NCI-H345 (cell line): ENCODE measurements at places on chromosomes 11 and 22.

DNA sequence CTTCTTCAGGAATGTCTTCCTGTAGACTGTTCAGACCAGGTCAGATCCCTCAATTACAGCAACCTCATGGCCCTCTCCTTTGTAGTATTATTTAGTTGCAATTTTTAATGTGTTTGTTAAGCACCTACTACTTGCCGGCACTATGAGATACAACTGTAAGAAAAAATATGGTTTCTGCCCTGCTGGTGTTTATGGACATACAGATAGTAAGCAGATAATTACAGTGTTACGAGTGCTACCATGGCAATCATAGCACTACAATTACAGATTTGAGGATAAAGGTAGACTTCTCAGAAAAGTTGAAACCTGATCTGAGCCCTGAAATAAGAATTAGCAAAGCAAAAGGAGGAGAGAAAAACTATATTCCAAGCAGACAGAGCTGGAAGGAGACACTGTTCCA lies 2.8 kb downstream of the LRRC51 start:
- no peak for DNase-seq

- DNase-seq: no peak
These were observed 1217.9 kb downstream of the LRRC4C start for GRCh38 chr11:40241524-40242051.

- no peak for DNase-seq
These were observed 49.7 kb downstream of the PANX1 start for GRCh38 chr11:94178331-94178730.

DNA sequence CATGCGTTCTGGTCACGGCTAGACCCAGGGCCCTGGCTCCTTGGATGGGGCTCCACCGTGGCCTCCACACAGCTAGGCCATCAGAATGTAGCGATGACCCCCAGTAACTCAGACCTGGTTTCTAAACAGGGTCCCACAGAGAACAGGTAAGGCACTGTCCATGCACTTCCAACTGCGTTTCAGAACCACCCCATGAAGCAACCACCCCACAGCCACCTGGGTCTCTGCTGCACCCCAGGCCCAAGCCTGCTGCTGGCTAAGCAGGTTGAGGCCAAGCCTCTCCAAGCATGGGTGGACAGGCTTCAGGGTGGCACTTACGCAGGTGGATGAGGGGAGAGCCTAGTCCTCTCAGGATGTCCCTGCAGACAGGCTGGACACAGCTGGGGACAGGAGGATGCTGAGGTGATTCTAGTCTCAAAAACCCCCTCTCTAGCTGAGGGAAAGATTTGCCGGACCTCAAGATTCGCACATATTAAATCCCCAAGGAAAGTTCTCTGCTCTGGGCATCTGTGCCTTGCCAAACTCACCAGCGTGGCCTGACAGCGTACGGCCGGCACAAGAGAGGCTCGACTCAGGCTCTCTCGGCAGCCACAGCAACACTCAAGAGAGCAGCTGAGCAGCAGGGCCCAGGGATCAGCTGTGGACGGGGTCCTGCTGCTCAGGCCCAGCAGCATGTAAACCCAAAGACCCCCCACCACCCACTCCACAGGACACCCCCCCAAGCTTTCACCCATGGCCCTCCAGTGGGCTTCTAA lies 141.6 kb downstream of the CRYBB2 start:
- no peak for DNase-seq

DNA sequence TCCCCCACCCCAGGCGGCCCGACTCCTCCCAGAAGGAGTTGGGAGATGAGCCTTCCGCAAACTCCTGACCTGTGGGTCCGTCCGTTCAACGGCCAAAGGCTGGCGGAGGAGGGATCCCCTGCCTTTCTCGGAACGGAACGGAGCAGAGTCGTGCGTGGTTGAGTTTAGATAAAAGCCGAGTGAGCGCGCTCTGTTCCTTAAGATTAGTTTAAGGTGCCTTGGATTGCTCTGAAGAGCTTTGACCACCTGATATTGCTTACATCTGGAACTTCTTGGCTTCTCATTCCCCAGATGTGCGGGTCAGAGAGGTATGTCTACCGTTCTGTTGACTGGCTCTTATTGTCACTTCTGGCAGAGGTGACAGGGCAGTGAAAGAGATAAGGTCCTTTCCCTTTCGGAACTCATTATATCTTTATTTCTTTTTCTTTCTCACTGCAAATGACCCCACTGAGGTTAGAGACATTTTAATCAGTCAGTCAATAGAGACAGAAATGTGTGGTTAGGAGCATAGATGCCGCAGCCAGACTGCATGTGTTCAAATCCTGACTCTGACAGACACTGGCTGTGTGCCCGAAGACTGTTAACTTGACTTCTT lies at the start of gene TRIM6:
Gene TRIM6, plus strand, starts transcription at position 31 of the 595 bp plus-strand sequence. Its CDS starts 261 bp downstream, at position 292.
- no peak for DNase-seq

DNA sequence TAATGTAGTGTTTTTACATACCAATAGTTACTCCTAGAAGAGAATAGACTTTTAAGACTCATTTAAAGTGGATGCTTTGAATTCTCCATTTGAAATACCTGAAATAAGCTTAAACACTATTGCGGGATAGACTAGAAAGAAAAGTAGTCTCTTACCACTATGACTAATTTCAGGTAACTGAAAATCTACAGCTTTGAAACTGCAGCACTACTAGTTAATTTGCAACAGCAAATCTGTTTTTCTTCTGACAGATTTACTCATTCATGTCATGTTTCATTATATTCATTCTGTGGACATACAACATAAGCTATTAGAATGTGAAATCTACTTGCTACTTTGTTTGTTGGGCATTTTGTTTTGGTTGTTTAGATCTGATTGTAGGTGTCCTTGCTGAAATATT lies 153.6 kb downstream of the MAML2 start:
- DNase-seq: no peak

DNA sequence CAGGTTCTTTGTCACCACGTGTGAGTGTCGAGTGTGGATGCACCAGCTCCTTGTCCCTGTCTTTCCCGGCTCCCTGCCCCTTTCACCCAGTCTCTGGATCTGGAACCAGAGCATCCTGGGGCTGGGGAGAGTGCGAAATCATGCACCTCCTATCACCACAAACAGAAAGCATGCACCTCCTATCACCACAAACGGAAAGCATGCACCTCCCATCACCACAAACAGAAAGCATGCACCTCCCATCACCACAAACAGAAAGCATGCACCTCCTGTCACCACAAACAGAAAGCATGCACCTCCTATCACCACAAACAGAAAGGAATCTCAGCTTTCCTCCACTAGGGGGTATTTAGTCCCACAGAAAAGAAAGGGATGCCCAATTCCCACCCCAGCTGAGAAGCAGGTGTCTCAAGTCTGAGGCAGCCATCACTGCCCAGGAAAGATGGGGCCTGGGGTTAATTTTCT lies 5.9 kb upstream of the GLB1L3 start:
- peak; percentile 35 for DNase-seq

DNA sequence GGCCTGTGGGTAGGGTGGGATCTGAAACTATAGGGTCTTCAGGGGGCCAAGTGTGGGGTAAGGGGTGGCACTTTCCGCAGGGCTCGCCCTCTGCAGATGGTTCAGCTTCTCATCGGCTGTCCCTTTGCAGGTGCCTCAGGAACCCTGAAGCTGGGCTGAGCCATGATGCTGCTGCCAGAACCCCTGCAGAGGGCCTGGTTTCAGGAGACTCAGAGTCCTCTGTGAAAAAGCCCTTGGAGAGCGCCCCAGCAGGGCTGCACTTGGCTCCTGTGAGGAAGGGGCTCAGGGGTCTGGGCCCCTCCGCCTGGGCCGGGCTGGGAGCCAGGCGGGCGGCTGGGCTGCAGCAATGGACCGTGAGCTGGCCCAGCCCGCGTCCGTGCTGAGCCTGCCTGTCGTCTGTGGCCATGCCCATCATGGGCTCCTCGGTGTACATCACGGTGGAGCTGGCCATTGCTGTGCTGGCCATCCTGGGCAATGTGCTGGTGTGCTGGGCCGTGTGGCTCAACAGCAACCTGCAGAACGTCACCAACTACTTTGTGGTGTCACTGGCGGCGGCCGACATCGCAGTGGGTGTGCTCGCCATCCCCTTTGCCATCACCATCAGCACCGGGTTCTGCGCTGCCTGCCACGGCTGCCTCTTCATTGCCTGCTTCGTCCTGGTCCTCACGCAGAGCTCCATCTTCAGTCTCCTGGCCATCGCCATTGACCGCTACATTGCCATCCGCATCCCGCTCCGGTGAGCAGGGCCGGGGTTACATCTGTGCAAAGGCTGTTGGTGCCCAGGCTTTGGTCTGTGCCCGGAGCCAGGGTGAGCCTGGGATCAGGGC lies 5.8 kb downstream of the ADORA2A start:
- no peak for DNase-seq

GRCh38 chr22:20571531-20572007 lies 64.2 kb downstream of the MED15 start:
- no peak for DNase-seq

GRCh38 chr11:63775191-63775590 lies 6.6 kb upstream of the ZFTA start:
- no peak for DNase-seq

- no peak for DNase-seq
These were observed 212.4 kb upstream of the SESN3 start for GRCh38 chr11:95443386-95443785.

GRCh38 chr11:57646799-57647303 lies 2.9 kb downstream of the YPEL4 start:
- no peak for DNase-seq

DNA sequence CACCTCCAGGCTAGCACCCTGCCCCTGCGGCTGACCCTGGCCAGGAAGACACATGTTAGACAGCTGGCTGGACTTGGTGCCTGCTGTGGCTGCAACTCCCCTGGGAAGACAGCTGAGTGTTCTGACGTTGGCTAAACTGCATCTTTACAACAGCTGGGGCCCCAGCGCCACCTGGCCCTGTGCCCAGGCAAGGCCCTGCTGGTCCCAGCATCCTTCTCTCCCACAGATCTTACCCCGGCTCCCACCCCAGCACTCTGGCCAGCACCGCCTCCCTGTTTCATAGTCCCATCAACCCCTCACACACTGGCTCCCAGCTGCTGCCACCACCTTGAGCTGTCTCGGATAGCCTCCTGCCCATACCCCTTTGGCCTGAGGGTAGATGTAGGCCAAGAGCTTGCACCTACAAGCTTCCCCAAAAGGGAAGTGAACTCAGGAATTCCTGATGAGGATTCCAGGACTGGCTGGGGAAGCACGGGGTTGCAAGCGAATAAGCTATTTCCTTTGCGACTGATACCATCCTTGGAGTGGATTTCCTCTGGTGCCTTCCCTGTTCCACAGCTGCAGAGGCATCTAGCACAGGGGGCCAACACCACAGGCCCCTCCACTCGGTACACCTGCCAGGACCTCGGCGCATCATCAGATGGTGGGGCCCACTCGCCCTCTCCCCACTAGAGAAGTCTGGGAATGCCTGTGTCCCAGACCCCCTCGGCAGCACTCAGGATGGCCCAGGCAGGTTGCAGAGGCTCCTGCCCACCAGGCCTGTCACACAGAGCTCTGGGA lies 28.5 kb downstream of the RSPH14 start:
- peak; percentile 81 for DNase-seq

DNA sequence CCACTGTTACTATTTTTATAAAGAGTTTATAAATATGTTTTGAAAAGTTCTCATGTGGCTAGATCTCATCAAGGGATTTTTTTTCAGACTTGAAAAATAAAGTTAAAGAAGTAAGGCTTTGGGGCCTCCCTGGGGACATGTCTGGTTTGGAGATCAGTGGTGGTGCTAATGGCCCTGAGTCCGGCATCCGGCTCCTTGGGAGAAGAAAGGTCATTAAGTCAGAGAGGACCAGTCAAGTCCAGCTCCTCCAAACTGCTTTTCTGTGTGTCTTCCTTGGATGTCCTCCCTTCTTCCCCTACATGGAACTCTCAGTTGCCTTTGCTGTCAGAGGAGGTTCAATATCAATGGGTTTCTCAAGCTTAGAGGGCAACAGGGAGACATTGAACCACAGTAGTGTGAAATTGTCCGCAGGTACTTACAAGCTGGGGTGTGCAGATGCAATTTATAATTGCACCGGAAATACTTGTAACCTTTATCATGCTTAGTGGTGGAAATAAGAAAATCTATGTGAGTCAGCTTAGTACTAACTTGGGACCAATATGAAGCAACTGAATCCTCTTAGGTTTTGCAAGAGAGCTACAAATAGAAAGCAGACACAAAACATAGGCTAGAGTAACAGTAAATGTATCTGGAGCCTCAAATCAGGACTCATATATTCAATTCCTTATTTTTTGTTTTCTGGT lies 144.3 kb downstream of the TEAD1 start:
- DNase-seq: no peak

GRCh38 chr22:47196881-47197772 lies 434.7 kb downstream of the TBC1D22A start:
- DNase-seq: no peak

GRCh38 chr11:118251858-118252652 lies at the start of gene MPZL3:
TSS of gene MPZL3 (minus strand) at chr11:118252365. CDS start at chr11:118252294, 71 bp downstream.
- DNase-seq: peak; percentile 96

- DNase-seq: no peak
These were observed 7.6 kb upstream of the OR52K2 start for GRCh38 chr11:4441515-4441914.

GRCh38 chr11:65557280-65558001 lies 718 bp downstream of the LTBP3 start:
- no peak for DNase-seq

DNA sequence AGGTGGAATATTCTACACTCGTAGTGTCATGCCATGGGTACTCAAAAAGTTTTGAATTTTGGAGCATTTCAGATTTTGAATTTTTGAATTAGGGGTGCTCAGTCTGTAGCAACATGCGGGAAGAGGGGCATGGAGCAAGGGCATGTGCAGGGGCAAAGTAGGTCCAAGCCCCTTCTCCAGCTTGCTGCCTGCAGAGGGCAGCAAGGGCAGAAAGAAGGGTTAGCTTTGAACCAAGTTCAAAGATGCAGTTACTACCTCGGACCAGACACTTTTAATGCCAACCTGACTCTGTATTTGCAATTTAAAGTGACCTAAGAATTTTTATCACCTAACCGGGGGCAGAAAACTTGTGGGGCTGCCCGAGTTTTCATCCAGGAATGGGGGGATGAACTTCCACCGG lies 68.2 kb downstream of the CD82 start:
- no peak for DNase-seq

DNA sequence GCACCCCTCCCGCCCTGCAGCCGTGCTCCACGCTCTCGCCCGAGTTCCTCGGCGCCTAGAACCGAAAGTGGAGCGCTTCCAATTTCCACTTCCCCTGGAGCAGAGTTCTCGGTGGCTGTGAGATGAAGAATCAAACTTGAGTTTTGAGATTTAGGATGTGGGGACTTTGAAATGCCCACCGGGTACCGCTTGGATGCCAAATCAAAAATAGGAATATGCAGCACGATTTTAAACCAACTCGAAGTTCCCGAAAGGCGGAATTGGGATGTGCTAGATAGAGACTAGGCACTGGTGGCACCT lies 569 bp downstream of the POLA2 start:
- peak; percentile 20 for DNase-seq

DNA sequence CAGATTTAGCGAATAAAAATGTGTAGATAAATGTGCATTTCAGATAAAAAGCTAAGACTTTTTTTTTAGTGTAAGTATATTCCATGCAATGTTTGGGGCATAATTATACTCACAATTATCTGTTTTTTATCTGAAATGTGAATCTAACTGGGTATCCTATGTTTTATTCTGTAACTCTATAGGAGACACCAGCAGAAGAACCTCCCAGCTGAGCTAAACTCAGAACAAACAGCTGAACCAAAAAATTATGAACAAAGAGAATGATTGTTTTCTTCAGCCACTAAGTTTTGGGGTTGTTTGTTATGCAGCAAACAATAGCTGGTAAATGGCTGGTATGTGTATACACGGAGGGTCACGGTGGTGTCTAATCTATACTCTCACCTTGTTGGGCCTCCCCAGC lies 42.9 kb downstream of the FBXO7 start:
- no peak for DNase-seq

GRCh38 chr11:129447654-129448239 lies 72.1 kb downstream of the BARX2 start:
- DNase-seq: no peak

GRCh38 chr11:123382555-123383074 lies 47.5 kb upstream of the GRAMD1B start:
- DNase-seq: no peak

GRCh38 chr11:35272391-35272902 lies 133.5 kb downstream of the CD44 start:
- no peak for DNase-seq
